ENCODE measurements at places on chromosomes 1 and 21.

GRCh38 chr21:18759751-18760161, 356.2 kb upstream of the TMPRSS15 start:
- no peak for DNase-seq

DNA sequence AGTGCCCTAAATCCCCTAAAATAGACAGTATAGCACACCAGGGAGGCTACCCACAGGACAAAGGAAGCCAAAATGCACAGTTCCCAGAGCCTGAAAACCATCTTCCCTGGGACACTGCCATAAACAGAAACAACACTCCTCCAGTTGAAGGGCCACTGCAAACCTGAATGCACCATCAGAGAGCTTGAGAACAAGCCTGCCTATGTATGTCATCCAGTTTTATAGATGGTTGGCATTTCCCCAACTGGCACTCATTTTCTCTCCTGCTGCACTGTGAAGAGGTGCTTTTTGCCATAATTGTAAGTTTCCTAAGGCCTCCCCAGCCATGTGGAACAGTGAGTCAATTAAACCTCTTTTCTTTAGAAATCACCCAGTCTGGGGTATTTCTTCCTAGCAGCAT, 169.0 kb downstream of the AGBL4 start:
- no peak for DNase-seq

DNA sequence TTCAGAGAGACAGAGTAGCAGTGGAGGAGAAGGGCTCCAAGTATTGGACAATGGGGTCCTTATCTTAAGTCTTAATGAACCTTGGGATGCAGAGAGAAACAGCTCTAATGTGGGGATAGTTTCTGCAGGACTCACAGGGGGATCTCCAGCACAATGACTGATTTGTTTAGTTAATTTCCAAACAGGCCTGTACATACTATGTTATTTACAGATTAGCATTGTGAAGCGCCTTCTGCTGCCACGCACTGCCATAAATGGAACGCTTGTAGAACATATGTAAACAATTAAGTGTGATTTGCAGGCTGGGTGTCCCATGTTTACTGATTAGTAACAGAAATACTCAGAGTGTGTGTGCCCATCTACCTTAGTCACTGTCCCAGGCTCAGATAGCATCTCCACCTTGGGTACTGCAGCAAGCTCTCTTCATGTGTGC, 56.1 kb downstream of the NTPCR start:
- DNase-seq = no peak

DNA sequence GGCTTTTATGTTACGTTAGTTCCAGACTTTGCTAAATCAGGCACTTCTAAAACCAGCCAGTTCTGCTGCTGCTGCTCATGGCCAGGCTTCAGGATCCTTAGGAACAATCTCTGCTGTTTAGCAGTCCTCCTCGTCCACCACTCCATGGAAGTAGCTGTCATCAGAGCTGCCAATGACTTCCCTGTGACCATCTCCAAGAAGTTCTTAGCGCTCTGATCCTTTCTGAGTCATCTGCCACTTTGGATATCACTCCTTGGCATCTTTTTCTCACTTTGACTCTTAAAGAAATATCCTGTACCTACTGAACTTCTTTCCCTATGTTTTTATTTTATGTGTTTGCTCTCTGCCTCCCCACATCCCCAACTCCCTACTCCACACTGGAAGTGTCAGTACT, 14.7 kb upstream of the IRF2BP2 start:
- DNase-seq = no peak

- no peak for DNase-seq
These were observed 1.8 kb downstream of the RNF220 start for GRCh38 chr1:44406737-44407429.

DNA sequence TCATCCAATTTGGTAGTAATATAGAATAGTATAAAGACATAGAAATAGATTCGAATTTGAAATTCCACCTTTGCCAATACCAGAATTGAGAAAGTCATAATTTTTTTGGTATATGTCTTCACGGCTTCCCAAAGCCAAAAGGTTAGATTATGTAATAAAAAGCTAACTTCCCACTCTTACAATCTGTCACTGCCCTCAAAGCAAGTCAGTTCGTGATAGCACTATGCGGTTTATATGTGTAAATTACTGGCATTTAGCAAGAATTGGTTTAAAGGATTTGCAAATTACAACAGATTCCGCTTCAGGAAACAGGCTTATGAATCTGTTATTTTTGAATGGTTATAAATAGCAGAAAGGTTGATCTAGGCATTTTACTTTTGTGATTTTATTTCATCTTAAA, 679.4 kb upstream of the ADGRL2 start:
- no peak for DNase-seq

- no peak for DNase-seq
These were observed 14.1 kb upstream of the HMGCS2 start for GRCh38 chr1:119782631-119783325.

- DNase-seq = no peak
These were observed 1.3 kb downstream of the PKP1 start for GRCh38 chr1:201284636-201285035.

Data from hematopoietic multipotent progenitor cell treated with erythropoietin and hydrocortisone succinate and interleukin-3 and kit ligand, for 15 days (in vitro differentiated cells).